ENCODE measurements at places on chromosomes 2 and 18. TPM values are rescaled to one million over a fixed set of nuclear protein-coding genes. Genes with fewer than 3 reads are reported as not detected.

GRCh38 chr2:191166111-191166755 is 15.4 kb upstream of the STAT4 start:
- no peak for DNase-seq

- DNase-seq: no peak
Observed at GRCh38 chr2:62908145-62908544, 142.5 kb upstream of the OTX1 start.

Gene LHCGR
- total RNA-seq: 1.2 TPM

Gene MAP2
- total RNA-seq: 19.2 TPM
